ENCODE measurements at places on chromosomes 4 and X. TPM values are rescaled to one million over a fixed set of nuclear protein-coding genes. Genes with fewer than 3 reads are reported as not detected.

- no peak for DNase-seq
Observed at GRCh38 chr4:185754961-185755360, 57.0 kb downstream of the SORBS2 start.

DNA sequence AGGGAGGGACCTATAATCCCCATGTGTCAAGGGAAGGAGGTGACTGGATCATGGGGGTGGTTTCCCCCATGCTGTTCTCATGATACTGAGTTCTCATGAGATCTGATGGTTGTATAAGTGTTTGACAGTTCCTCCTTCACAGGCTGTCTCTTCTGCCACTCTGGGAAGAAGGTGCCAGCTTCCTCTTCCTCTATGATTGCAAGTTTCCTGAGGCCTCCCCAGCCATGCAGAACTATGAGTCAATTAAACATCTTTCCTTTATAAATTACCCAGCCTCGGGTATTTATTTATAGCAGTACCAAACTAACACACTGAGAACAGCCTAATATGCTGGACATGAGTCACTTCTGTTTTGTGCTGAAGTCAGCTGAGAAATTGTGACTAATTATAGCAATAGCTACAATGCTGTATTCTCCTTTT, 656.9 kb upstream of the CPEB2 start:
- DNase-seq: no peak

GRCh38 chrX:150848914-150849365, 49.5 kb downstream of the CD99L2 start:
- DNase-seq: peak; percentile 13

- DNase-seq: no peak
Observed at GRCh38 chr4:10606483-10607155, 77.9 kb downstream of the CLNK start.

DNA sequence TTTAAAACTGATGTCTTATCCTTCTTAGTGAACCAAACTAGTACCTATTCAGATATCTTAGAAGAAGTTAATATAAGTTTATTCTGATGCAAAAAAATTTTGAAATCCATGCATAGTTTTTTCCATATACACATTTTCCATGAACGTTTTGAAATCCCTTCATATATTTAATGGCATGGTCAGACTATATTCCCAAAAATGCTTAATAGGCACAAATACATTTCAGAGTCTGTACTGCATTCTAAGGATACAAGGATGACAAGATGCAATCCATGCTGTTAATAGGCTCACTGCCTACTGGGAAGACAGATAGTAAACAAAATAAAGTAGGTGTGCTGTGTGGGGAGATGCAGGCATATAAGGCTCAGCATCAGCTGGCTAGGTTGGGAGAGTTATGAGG, 33.2 kb downstream of the PROM1 start:
- DNase-seq: no peak

DNA sequence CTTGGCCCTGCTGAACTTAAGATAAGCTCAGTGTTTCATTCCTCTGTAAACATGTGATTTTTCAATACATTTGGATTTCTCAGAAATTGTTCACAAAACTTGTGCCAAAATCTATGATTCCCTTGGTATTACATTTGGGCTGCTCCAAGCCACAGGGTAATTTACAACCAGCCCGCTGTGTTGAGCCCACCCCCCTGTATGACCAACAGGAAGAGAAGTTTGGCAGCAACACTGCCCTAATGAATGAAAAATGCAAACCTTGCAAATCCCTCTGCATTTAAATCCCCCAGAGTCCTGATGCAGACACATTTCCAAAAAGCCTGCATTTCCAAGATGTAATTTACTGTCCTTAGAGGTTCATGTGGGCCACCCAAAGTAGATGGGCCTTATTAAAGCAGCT, 34.1 kb upstream of the GAB1 start:
- no peak for DNase-seq

Gene STK26
- total RNA-seq: 15.4 TPM

Gene RASSF6
- total RNA-seq: 12.9 TPM

Gene RAB39B
- total RNA-seq: 0.08 TPM
